ENCODE measurements at places on chromosomes 5 and 9.

- no peak for DNase-seq
Measured at GRCh38 chr9:86279839-86280238, 2.5 kb downstream of the ISCA1 start.

GRCh38 chr9:128103589-128103962, 24.0 kb downstream of the PTGES2 start:
- DNase-seq, result no peak

DNA sequence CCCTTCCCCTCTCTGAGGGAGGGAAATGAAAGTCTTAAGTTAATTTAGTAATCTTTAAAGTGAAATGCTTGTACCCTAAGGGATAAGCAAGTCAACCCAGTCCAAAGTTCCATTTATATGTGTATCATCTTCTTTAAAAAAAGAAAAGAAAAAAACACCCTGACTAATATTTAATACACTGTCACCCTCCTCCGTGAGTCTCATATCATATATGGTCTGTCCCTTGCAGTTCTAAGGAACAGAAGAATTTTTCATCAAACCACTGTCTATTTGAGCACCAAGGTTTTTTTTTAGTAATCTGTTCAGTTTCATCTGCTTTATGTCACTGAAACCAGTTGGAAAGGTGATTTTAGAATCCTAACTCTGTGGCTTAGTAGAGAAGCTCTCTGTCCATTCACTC, 15.2 kb downstream of the TNIP1 start:
- no peak for DNase-seq

- no peak for DNase-seq
Measured at GRCh38 chr5:178324481-178325310, 92.1 kb upstream of the PHYKPL start.

- no peak for DNase-seq
Measured at GRCh38 chr9:129208207-129209032, 30.4 kb upstream of the IER5L start.

- no peak for DNase-seq
Measured at GRCh38 chr9:79731171-79731890, 159.6 kb downstream of the TLE4 start.
